ENCODE measurements at places on chromosomes 12 and 14.

DNA sequence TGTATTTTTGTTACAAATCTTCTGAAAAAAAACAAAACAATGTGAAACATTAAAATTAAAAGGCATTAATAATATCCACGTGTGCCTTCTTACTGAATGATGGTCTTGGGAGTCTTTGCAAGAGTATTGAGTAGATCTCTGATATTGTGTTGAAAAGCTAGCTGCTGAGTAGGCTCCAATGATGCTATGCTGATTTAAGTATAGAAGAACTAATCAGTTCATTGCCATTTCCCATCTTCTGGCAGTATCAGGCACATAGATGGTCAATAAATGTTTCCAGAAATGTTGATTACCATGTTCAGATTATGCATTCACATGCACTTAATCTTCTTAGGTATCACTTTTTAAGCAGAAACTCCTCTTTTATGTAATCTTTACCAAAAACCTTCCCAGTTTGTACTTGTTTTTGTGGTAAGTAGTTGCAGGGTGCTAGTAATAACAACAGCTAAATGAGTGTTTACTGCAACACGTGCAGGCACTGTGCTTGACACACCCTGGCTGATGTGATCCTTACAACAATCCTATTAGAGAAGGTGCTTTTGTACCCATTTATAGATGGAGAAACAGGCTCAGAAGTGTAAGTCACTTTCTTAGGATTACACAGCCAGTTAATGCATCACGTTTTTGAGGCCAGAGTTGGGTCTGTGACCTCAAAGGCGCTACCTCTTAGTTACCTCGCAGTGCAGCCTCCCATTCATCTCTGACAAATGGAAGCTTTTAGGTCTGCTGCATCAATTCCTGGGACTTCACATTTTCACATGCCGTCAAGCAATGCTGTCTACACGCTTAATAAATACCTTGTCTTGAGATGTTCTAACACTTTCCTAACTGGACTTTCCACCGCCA lies 46.9 kb downstream of the EID3 start:
- no peak for DNase-seq

- DNase-seq = no peak
These were observed 1.5 kb downstream of the BCL2L14 start for GRCh38 chr12:12072064-12072760.

- DNase-seq = no peak
These were observed 7.0 kb downstream of the FOXA1 start for GRCh38 chr14:37587881-37588666.

DNA sequence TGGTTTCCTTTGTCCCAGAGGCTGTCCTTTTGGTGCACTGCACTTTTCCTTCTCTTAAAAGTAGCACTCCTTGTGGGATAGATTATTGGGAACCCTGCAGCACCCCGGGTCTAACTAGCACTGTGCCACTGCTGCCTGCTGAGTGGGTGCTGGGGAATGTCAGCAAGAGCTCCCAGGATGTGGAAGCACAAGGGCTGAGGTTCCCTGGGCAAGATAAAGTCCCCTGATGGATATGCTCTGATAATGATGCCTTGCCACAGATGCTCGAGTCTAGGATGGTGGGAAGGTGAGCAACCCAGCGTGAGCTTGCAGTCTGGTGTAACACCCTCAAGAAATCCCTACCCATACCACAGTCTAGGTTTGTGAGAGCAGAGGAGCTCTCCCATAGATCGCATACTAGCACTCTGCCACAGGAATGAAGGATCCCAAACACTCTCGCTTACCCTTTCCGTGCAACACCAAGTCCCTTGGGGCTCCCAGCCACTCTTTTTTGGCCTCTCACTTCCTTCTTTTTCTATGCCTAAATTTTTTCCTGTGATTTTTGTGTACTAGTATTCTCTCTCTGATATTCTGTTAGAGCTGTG lies 32.6 kb downstream of the USP15 start:
- no peak for DNase-seq

GRCh38 chr12:104684884-104685283 lies 228.1 kb downstream of the CHST11 start:
- no peak for DNase-seq

GRCh38 chr12:105018012-105018411 lies 31.9 kb downstream of the NOPCHAP1 start:
- DNase-seq = no peak

DNA sequence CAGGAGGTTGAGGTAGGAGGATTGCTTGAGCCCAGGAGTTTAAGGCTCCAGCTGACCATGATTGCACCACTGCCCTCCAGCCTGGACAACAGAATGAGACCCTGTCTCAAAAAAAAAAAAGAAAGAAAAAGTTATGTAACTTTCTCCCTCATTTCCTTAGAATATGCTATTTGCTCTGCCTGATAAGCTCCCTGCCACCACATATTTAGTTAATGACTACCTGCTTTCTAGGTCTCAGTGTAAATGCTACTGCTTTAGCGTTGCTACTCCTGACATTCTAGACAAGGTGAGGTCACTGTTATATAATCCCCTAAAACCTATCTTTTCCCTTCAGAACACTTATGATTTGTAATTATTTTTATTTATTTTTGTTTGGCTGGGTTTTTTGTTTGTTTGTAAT lies 86.3 kb upstream of the AMN1 start:
- no peak for DNase-seq

Measured in iPS DF 6.9 (cell line).